GM18507 (cell line): ENCODE measurements at places on chromosomes 5 and 9.

DNA sequence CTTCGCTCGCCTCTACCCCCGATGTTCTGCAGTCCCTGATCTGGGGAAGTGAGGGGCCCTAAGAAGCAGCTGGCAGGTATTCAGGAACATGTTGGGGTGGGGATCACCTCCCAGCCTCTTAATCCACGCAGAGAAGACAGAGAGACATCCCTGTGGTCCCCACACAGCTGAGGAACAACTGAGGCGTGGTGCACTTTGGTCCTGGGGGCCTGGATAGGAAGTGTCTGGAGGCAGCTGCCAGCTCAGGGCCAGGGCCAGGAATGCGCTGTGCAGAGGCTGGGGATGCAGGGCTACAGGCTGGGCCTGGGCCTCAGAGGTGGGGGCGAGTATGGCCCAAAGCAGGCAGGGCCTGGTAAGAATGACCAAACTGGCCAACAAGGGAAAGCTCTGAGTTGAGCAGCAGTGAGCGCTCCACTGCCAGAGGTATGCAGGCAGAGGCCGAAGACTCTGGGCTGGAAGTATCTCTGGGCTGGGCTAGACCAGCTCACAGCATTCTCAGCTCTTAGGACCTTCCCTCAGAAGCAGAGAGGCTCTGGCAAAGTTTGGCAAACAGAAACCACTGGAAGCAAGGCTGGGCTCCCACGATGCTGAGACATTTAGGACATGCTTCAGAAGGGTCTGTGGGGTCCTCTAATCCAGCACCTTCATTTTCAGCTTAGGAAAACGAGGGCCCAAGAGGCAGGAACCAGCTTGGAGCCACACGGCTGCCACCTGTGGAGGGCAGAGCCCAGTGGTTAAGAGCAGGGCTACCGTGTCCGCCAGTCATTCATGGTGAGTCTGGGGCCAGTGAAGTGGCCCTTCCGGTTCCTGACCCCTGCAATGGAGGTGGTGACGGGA lies 174.4 kb downstream of the GAPVD1 start:
- DNase-seq, result no peak

- no peak for DNase-seq
Observed at GRCh38 chr9:93218671-93219420, 34.9 kb downstream of the WNK2 start.

- DNase-seq, result no peak
Observed at GRCh38 chr5:122434205-122434970, 122.4 kb downstream of the SNCAIP start.

GRCh38 chr5:135596157-135596763 lies 17.5 kb upstream of the CXCL14 start:
- no peak for DNase-seq

DNA sequence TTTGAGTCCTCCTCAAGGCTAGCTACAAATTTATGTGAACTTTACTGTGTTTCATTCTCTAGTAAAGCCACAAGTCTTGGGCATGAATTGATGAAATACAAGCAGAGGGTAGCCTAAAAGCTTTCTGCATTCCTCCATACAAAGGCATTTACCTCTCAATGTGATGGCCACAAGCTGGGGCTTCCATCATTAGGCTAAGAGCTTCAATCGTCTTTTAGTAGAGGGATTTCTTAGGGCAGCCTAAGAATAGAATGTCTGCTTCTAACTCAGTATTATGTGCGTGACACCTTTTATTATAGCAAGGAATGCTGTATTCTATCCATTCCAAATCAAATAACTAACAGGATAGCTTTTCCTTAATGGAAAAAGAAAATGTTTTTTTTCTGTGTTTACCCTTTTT lies 3.7 kb downstream of the PLAC8L1 start:
- DNase-seq, result no peak
